ENCODE measurements at places on chromosomes 12 and 14.

GRCh38 chr12:41715256-41715655, 429.4 kb downstream of the GXYLT1 start:
- DNase-seq: no peak

GRCh38 chr12:119343130-119343529, 8.6 kb downstream of the CCDC60 start:
- DNase-seq: no peak

DNA sequence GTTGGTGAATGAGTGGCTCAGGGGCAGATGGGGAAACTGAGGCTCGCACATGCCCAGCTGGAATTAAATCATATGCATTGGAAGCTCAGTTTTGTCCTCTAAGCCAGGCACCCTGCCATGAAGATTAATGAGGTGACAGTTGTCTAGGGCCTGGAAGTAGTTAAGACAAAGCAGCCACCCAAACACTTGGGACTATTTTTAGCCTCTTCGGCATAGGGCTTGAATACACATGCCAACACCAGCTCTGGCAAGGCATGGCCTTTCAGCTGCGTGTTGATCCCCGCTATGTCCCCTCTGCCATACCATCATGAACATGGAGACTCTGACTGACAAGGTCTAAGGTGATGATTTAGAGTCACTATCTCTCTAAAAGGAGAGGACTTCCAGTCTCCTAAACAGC, 250.2 kb downstream of the KSR2 start:
- peak; percentile 34 for DNase-seq

- no peak for DNase-seq
Measured at GRCh38 chr12:31880340-31880739, 78.9 kb upstream of the RESF1 start.

GRCh38 chr12:21615431-21615830, 10.8 kb upstream of the GYS2 start:
- DNase-seq: no peak

- no peak for DNase-seq
Measured at GRCh38 chr14:61102549-61103466, 121.8 kb downstream of the SLC38A6 start.

DNA sequence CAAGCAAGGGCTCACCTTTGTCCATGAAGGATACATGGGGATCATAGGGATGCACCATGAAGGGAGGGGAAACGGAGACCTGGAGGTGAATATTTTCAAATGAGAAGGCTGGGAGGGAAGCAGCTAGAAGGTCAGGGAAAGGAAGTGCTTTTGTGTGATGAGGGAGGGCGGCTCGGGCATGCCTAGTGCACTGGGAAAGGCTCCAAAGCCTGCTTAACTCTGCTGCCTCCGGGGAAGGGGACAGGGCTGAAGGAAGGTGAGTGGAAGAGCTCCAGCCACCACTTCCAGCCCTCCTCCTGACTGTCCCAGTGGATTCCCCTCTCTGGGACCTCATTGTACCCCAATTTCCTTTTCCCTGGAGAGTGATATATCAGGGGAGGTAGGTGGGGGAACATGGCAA, 149.4 kb upstream of the PRMT8 start:
- no peak for DNase-seq

- DNase-seq: no peak
Measured at GRCh38 chr14:106792543-106792942, 1266.2 kb downstream of the TMEM121 start.

GRCh38 chr12:50271724-50272247, 11.5 kb downstream of the LIMA1 start:
- DNase-seq: no peak

DNA sequence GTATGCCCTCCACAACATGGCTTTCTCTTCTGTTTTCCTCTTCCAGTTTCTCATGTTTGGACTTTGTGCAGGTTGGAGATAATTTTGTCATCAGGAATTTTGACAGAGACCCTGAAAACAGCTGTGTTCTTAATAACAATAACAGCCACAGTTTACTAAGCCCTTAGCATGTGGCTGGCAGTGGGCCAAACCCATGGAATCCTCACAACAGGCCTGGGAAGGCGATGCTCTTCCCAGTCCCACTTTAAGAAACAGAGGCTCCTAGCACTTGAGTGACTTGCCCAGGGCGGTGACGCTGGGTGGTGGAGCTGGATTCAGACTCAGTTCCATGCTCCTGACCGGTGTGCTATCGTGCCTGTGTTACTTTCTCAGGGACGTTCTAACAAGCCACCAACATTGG, 20.1 kb upstream of the PLEKHG3 start:
- DNase-seq: peak; percentile 73

- DNase-seq: no peak
Measured at GRCh38 chr14:47346849-47347248, 328.6 kb downstream of the MDGA2 start.

DNA sequence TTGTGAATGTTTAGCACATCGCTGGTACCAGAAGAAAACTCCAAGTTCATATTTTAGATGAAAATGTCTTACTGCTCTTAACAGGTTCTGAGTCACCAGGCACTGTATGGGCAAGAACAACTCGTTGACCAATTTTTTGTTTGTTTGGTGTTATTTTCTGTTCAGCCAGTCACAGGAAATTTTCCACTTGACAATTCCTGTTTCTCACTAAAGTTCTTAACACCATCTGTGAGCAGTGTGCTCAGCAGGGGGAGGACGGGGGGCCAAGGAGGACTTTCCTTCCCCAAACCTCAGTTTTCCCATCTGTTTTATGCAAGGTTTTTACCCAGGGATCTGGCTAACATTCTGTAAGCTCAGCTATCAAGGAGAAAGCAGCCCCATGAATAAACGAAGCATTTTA, 3.0 kb downstream of the NUAK1 start:
- DNase-seq: no peak

DNA sequence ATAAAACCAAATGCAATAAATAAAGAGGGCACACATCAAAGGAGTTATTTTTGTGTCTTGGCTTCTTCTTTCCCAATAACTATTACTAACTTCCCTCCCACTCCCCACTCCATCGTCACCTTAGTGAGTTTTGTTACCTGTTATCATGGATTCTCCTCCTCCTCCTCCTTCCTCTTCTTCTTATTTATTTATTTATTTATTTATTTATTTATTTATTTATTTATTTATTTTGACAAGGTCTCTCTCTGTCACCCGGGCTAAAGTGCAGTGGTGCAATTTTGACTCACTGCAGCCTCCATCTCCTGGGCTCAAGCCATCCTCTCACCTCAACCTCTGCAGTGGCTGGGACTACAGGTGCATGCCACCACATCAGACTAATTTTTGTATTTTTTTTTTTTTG, 26.4 kb downstream of the WIF1 start:
- DNase-seq: no peak

DNA sequence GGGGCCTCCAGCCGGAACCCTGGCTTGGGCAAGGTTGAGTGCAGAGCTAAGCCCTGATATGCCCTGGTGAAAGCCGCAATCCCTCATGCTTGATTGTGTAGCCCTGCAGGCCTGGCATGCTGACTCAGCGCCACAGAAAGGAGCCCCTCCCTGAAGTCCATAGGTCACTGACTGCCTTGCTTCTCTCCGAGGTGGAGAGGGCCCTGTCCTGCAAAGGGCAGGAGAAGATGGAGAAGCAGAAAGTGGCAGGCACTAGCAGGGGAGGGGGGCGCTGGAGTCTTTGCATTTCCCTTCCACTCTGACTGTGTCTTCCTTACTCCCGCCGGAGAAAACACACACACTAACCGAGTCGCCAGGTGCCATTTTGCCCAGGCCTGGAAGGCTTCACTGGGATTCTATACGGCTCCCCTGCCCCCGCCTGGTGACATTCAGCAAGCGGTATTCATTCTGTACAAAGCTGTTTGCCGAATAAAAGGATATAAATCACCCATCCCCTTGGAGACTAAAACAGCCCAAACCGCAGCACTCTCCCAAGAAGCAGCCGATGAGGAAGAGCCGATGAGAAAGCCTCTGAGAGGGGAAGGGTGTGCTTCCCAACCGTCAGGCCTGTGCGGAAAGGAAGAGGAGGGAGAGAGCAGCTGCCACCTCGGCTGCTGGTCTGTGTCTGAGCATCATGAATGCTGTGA, 69.8 kb downstream of the SLC6A12 start:
- DNase-seq: no peak

DNA sequence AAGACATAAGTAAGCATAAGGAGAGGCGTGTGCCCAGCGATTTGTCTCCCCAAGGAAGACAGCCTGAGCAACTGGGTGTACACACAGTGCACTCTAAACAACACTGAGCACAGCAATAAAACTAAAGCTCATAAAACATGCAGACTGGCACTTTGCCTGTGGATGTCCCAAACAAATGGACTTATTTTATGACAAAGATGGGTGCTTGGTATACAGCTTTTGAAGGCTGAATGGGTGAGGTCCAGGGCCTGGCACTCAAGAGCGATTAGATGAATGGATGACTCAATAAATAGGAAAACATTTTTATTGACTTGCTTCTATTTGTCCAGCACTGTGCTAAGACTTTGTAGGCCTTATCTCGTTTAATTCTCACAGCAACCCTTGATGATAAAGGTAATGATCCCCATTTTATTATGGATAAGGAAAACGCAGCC, 28.5 kb downstream of the LGMN start:
- DNase-seq: no peak

- DNase-seq: peak; percentile 93
Measured at GRCh38 chr14:105314287-105315200, at the start of gene PACS2. TSS of gene PACS2 (plus strand) at chr14:105314748. CDS start at chr14:105314919, 171 bp downstream.

- no peak for DNase-seq
Measured at GRCh38 chr12:64010069-64010686, 165.7 kb downstream of the SRGAP1 start.

- no peak for DNase-seq
Measured at GRCh38 chr14:37590428-37591139, 4.5 kb downstream of the FOXA1 start.

DNA sequence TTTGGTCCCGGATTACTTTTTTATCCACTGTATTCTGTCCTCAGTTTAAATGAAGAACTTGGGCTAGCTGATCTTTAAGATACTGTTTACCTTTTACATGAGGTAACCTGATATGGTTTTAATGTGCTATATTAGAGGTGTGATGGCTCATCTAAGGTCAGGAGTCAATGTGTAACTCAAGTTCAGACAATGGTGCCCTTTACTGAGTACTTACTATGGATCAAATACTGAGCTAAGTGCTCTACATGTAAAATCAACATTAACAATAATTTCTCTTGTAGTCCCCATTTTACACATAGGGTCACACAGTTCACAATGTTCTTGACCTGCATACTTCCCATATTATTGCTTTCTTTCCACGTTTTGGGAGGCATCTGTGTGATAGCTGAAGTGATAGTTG, 79.2 kb downstream of the CEP83 start:
- no peak for DNase-seq

- no peak for DNase-seq
Measured at GRCh38 chr14:68666899-68667298, 126.0 kb downstream of the ZFP36L1 start.

DNA sequence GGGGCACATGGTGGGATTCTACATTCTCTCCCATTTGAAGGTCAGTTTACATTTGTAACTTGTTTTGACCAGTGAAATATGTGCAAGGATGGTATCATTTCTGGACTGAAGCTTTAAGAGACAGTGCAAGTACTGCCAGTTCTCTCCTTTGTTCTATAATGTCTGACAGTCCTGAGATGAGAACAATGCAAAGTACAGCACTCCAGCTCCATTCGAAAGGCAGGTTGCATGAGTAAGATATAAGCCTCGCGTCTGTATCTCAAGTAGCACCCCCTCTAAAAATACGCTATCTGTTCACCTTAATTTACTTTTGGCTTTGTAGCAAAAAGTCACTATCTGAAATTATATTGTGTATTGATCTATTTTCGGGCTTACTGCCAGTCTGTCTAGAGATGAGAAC, 1122.2 kb upstream of the TMEM132C start:
- DNase-seq: no peak

GRCh38 chr12:29582677-29583272, 85.3 kb upstream of the OVCH1 start:
- DNase-seq: peak; percentile 34

- no peak for DNase-seq
Measured at GRCh38 chr12:94805749-94806529, 155.6 kb upstream of the TMCC3 start.

GRCh38 chr12:45887544-45887943, 102.8 kb downstream of the SCAF11 start:
- no peak for DNase-seq

- DNase-seq: no peak
Measured at GRCh38 chr12:100851637-100852036, 57.1 kb downstream of the ANO4 start.

DNA sequence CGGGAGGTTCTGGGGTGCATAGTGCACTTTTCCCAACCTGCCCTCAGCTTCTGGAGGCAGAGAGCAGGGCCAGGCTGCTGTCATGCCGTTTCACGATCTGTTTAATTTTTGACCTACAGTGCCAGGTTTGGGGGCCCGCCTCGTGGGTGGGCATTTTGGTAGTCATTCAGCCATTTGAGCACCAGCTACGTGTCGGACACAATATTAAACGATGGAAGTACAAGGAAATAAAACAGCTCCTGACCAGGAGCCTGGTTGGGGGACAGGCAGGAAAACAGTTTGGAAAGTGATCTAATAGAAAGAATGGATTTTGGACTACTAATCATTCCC, 708 bp downstream of the FNTB start:
- no peak for DNase-seq

DNA sequence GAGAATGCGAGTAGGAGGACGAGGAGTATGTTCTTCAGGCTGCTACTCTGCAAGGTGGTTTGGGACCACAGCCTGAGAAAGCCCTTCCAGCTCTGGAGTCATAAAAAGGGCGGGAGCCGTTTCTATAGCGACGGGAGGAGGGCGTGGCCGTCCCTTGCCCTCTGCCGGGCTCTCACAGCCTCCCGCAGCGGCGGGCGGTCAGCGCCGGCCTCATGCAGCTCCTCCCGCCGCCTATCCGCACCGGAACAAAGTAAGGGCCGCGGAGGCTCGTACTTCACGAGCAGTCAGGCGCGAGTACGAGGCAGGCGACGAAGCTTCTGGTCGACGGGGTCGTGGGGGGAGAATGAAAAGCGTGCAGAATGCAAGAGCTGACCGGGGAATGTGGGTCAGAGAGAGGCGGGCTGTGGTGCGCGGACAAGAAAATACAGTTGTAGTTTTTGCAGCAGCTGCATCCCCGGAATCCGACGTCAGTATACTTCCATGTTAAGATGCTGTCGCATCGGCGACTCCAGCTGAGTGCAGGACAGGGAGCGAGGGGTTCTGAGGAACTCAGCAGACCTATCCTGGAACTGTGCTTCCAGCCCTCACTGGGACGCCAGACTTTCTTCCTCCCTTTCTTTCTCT, at the start of gene DYRK4:
Gene DYRK4, plus strand, starts transcription at position 175 of the 624 bp plus-strand sequence. Its CDS starts 38 bp downstream, at position 213.
- DNase-seq: peak; percentile 90

DNA sequence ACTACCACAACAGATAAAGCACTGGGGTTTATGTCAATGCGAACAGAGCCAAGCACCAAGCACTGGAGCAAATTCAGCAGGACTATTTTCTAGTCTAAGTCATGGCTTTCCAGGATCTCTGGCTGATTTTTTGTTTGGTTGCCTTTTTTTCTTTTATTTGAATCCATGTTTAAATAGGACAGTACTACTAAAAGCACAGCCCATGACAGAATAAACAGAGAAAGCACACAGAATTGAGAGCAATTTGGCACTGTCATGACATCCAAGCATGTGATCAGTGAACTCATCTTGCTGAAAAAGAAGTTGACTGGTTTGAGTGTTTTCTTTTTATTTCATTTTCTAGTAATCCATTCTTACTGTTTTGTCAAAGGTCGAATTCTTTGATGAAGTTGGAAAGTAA, 23.1 kb upstream of the RERG start:
- DNase-seq: no peak

All from left ventricle myocardium superior (tissue), 1 donor.